ENCODE measurements at places on chromosomes 4 and X.

DNA sequence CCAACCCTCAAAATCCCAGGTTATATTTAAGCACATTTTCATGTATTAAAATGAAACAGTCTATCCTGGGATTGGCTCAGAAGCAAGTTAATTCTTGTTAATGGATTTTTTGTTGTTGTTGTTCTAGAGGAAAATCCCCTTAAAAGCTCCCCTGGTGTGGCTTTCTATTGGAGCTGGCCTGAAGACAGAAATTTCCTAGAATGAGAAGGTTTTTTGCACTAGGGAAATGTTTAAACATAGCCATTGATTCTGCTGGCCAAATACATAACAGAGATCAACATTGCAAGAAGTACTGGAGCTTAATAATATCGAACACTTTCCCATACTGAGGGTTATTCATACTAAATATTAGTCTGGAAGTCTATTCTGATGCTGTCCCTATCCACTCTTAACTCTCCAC lies 148.8 kb upstream of the PCDH18 start:
- DNase-seq: no peak

DNA sequence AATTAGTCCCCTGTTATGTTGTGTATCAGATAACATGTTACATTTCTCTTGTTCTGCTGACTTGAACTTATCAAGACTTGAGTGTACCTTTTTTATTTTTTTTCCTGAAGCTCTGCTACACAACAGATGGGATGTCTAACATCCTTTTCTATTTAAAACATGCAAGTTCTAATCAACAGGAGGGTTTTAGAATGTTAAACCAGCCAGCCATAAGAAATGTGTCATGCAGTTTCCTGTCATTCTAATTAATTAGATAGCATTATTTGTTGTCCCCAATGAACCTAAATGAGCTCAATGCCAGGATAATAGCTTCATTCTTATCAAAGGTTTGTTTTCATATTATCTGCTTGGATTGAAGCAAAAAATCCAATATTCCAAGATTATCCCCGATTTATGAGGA lies 958.2 kb downstream of the PCDH7 start:
- peak; percentile 43 for DNase-seq

GRCh38 chrX:118115953-118116712 lies 477 bp downstream of the KLHL13 start:
- peak; percentile 14 for DNase-seq

GRCh38 chrX:11267425-11267824 lies 25.8 kb upstream of the AMELX start:
- no peak for DNase-seq

DNA sequence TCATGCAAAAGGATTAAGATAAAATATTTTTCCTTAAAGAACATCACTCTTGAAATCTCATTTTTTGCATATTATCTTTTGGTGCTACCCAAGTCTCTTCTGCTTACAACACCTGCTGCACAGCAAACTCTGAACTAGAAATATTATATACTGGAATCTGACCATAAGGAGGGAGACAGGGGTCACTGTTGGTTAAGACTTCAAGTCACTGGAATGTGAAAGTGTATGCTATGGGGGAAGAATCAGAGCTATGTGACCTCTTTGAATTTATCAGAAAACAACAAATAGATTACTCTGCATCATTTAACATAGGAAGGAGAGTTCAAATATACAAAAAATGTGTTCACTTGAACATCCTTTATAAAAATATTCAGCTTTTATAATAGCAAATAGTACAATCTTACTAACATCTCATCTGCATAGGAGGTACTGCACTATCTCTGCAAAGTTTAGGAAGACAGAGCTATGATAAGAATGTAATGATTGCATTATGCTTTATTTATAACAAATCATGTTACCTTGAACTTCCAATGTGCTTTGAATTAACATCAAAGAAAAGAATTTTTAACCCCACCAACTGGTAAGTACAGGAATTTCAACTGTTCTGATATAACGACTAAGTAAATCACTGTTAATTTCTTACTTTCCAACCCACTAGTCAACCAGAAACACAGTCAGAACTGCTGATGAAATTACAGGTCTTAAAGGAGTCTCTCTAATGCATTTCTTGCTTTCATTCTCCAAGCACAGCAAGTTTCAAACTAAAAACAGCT lies 69.8 kb downstream of the ZNF827 start:
- peak; percentile 34 for DNase-seq

GRCh38 chrX:69279234-69279633 lies 114.0 kb upstream of the PJA1 start:
- no peak for DNase-seq

- no peak for DNase-seq
These were observed 38.0 kb downstream of the CTBP1 start for GRCh38 chr4:1210971-1211370.

GRCh38 chrX:40108162-40108958 lies 10.6 kb upstream of the BCOR start:
- peak; percentile 70 for DNase-seq

GRCh38 chr4:15658136-15658770 lies 3.1 kb upstream of the FBXL5 start:
- DNase-seq: no peak

- no peak for DNase-seq
These were observed 52.8 kb upstream of the CD99 start for GRCh38 chrX:2638279-2638678.

DNA sequence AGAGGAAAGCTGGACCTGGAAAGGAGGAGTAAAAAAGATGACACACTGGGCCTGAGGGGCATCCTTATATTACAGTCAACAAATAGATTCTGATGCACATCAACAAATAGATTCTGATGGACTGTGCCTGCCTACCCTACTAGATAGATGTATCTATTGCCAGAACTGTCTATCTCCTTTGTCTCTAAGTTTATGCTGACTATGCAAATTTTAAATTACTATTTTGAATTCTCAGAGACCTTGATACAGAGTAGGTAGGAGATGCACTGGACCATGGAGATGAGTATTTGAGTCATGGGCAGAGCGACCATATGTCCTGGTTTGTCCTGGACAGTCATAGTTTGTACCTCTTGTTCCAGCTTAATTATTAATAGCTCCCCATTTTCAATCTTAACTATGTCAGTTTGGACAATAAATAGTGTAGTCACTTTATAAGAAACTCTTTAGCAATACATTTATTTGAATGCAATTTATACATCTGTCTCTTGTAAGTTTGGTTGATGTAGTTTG lies 247.9 kb upstream of the PPP1R2C start:
- no peak for DNase-seq

DNA sequence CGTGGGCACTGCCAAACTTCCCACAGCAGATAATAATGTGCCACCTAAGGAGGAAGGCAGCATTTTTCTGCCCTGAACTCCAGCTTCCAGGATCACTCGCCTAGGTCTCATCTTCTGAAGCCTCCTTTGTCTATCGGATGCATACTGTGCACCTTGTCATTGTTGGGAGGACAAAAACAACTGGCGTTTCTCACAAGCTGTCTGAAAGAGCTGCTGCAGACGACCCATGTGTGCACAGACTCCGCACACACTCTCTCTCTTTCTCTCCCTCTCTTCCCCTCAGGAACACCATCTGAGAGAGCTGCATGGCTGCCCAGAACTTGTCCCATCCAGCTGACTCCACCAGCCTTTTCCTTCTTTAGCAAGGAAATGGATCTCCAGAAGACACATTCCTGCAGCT lies 83.0 kb downstream of the MAML3 start:
- DNase-seq: no peak

DNA sequence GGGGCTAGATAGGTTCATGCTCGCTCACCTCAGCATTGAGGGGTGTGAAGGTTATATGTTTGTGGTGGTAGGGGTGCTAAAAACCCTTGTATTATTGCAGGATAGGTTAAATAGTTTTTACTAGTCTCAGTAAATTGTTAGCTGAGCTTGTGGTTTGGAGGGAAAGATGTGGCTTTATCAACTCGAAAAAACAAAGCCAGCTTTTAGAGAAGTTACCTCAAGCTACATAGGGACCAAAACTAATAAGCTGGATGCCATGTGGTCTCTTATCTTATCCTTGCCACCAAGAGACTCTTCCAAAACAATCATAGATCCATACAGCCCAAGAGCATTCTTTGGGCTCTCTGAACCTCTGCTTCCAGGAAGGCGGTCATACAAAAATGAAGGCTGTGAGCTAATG lies 29.2 kb downstream of the MSN start:
- no peak for DNase-seq

DNA sequence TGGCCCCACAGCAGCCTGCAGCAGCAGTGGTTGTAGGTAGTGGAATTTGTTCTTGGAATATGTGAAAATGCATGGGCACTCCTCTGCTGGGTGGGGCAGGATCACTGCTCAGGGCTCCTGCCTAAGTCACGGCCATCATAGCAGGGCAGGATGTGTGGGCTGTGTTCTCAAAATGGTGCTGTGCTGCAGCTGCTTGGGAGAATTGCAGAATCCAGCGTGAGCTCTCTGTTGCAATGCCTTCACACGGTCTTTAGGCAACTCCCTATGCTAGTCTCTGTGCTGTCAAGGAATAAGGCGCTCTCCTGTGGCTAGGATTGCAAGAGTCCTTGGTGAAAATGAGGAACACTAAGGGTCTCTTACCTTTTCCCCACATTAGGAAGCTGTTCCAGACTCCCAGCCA lies 42.9 kb downstream of the F8 start:
- no peak for DNase-seq

GRCh38 chrX:24146283-24146949 lies 3.1 kb upstream of the ZFX start:
- peak; percentile 34 for DNase-seq

- no peak for DNase-seq
These were observed 42.4 kb downstream of the N4BP2 start for GRCh38 chr4:40099010-40099409.

- no peak for DNase-seq
These were observed 39.6 kb downstream of the PDLIM5 start for GRCh38 chr4:94491322-94491721.

- DNase-seq: no peak
These were observed 1567.9 kb upstream of the TENM3 start for GRCh38 chr4:180675359-180675650.

GRCh38 chrX:150409486-150409885 lies 46.4 kb downstream of the MAMLD1 start:
- DNase-seq: no peak

- DNase-seq: no peak
These were observed 70.5 kb upstream of the MXD4 start for GRCh38 chr4:2332201-2332975.

GRCh38 chr4:157722146-157722545 lies 450.7 kb downstream of the GASK1B start:
- DNase-seq: no peak

DNA sequence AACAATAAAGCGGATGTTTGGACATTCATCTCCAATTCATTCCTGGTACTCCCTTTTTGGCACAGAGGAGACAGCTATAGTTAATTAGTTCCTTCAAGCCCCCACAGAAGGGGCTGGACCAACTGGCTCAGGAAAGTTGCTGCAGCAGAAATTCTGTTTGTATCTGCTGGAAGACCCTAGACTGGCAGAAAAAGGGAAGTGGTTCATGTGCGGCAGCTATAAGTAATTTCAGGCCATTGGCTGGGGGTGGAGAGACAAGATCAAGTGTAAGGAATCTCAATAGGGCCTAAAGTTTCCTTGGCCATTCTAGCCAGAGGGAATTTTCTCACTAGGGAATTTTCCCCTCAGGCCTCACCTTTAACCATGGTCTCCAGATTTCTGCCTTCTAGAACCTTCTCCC lies 89.9 kb upstream of the DHX15 start:
- DNase-seq: no peak

GRCh38 chr4:147160908-147161513 lies 215.3 kb upstream of the TTC29 start:
- DNase-seq: peak; percentile 76

DNA sequence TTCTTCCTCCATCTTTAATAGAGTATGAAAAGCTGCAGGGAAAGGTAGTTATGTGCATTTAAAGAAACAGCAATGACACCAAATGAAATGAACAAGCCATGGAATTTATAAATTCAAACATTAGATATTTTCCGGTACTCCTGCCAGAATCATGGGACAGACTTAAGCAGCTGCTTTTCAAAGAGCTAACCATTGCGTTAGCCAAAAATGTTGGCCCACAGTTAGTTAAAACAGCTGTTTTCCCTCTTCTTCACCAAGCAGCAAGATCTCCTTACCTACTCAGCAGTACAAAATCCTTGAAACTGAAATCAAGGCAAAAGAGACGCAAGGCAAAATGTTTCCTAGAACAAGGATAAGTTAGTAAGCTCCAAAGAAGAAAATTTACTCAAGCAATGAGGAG lies 64.0 kb downstream of the MANBA start:
- no peak for DNase-seq

DNA sequence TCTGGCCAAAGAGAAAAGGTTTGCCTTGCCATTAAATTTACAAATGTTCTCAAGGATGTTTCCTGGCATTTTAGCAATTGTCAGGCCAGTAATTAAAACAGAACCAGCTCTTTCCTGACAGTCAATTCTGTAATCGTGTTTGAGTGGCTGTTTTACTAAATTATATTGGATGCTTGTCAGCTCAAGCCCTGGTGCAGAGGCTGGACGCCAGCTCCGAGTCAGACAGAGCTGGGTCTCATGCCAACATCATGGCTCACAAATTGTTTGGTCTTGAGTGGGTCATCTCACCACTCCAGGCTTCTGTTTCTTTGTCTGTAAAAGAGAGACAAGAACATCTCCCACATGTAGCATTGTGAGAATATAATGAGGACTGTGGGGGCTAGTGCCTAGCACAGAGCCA lies 190.3 kb upstream of the PSAPL1 start:
- DNase-seq: no peak

GRCh38 chr4:109276482-109277095 lies 25.9 kb downstream of the COL25A1 start:
- DNase-seq: no peak

GRCh38 chr4:159307929-159308328 lies 205.1 kb downstream of the RAPGEF2 start:
- DNase-seq: peak; percentile 24

- no peak for DNase-seq
These were observed 139.5 kb downstream of the SLC10A7 start for GRCh38 chr4:146382194-146382593.

- DNase-seq: no peak
These were observed 28.6 kb downstream of the CXCL13 start for GRCh38 chr4:77634132-77634785.

GRCh38 chr4:131337936-131338335 lies 1811.2 kb upstream of the PCDH10 start:
- DNase-seq: no peak

DNA sequence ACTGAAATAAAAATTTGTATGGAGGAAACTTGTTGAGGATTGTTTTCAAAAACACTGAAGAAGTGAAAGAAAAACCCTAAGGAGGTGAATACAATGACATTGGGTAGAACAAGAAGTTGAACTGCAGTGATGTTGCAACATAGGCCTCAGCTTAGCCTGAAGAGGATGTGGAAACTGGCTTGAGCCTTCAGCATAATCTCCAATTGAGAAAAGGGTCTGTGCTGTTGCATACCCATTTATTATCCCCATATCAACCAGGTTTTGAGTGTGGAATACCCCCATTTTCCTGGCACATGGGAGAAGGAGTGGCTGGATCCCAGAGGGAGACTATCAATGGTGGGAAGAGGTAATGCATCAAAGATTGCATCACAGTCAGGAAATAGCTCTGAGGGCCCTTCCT lies 695.0 kb upstream of the HS3ST1 start:
- DNase-seq: no peak

DNA sequence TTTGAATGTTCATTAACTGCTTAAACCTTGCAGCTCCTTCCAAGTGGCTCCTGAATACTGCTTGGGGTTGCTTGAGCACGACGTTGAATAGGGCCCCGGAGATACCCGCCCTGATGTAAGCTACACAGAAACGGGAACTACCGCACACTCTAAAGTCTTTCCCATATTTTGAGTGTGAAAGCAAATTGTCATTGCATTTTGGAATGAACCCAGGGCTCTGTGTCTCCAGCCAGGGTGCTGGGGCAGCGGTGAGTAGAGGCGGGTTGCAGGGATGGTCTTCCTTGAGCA lies 59.4 kb upstream of the HELT start:
- DNase-seq: no peak

GRCh38 chrX:68880846-68881552 lies 52.2 kb downstream of the EFNB1 start:
- no peak for DNase-seq
